ENCODE measurements at places on chromosomes 2 and 18.

- no peak for DNase-seq
Observed at GRCh38 chr2:8691859-8692437, 10.1 kb downstream of the ID2 start.

GRCh38 chr2:40430776-40431599 lies 20.9 kb downstream of the SLC8A1 start:
- no peak for DNase-seq

GRCh38 chr18:76376668-76377358 lies 118.2 kb downstream of the ZNF516 start:
- DNase-seq, result no peak

- DNase-seq, result no peak
Observed at GRCh38 chr18:61544178-61544577, 210.9 kb downstream of the CDH20 start.

DNA sequence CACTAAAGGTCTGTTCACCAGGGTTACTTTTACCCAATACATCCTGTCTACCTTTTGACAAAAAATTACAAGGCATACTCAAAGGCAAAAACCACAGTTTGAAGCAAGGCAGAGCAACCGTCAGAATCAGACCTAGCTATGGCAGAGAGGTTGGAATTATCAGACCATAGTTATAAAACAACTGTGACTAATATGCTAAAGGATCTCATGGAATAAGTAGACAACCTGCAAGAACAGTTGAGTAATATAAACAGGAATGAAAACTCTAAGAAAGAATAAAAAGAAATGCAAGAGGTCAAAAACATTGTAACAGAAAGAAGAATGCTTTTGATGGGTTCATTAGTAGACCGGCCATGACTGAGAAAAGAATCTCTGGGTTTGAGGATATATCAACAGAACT lies 318.8 kb upstream of the KCNH7 start:
- no peak for DNase-seq

DNA sequence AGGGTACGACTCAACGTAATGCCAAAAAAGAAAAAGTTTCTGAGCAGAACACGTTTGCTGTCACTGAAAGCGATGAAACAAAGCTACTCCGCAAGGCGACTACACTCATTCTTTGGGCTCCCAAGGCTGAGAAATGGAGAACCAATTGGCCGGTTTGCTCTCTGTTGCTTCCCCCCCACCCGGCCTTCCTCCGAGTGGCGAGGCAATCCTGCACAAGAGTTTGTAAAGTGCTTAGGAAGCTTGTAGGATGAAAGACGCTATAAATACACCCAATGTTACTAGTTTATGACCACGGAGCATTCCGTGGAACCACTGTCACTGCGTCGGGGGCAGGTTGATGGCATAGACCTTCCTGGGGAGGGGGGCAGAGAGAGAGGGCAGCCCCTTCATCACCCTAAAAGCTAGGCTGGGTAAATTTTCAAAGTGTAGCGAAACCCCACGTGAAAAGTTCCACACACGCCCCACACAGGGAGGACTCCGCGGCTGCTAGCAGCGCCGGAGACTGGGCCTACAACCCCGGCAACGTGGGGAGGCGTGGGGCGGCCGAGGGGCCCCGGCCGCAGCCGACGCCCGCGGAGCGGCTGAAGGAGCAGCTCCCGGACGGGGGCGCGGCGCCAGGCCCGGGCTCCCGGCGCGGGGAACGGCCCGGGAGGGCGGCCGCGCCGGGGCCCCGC lies 915 bp downstream of the CUL3 start:
- DNase-seq, result peak; percentile 51

GRCh38 chr18:56696966-56697365 lies 45.8 kb downstream of the WDR7 start:
- no peak for DNase-seq

- no peak for DNase-seq
Observed at GRCh38 chr18:25446972-25447371, 95.0 kb upstream of the ZNF521 start.

GRCh38 chr2:2877427-2877826 lies 500.2 kb downstream of the EIPR1 start:
- peak; percentile 79 for DNase-seq

DNA sequence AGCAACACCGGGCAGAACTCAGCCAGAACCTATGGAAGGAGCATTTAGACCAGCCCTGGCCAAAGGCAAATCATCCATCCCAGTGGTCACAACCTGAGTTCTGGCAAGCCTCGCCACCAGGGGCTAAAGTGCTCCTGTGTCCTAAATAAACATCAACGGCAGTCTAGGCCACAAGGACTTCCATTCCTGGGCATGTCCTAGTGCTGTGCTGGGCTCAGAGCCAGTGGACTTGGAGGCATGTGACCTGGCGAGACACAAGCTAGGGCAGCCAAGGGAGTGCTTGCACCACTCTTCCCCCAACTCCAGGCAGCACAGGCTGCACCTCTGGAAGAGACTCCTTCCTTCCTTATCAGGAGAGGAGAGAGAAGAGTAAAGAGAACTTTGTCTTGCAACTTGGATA lies 69.0 kb downstream of the ST6GAL2 start:
- no peak for DNase-seq

DNA sequence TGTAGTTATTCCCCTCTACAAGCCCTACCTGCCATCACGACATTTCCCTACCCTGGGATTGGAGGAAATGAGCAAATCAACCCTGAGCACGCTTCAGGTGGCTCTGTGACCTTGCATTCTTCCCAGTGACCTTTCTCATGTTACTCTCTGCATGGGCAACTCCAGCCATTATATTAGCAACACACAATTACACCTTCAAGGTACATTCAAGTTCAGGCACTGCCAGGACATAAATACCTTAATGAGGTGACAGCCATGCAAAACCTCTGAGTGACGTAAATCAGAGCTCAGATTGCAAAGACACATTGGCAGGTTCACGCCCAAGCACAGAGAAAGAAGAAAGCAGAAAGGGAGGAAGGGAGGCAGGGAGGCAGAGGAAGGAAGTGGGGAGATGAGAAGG lies 68.7 kb upstream of the ALK start:
- no peak for DNase-seq

- peak; percentile 55 for DNase-seq
Observed at GRCh38 chr2:66134138-66134701, 300.7 kb upstream of the MEIS1 start.

GRCh38 chr18:21391074-21391673 lies 149.1 kb downstream of the GREB1L start:
- no peak for DNase-seq

GRCh38 chr2:19569300-19569791 lies 210.9 kb upstream of the OSR1 start:
- DNase-seq, result no peak

GRCh38 chr2:19369341-19369955 lies 11.0 kb upstream of the OSR1 start:
- DNase-seq, result no peak

GRCh38 chr2:105796131-105796638 lies 51.5 kb downstream of the NCK2 start:
- DNase-seq, result no peak

- peak; percentile 94 for DNase-seq
Observed at GRCh38 chr2:170409164-170409535, 231.2 kb downstream of the MYO3B start.

- peak; percentile 59 for DNase-seq
Observed at GRCh38 chr2:96407041-96407918, 71.7 kb downstream of the NCAPH start.

- no peak for DNase-seq
Observed at GRCh38 chr18:79136742-79137141, 67.5 kb downstream of the ATP9B start.

- DNase-seq, result no peak
Observed at GRCh38 chr2:135037831-135038230, 9.4 kb downstream of the MAP3K19 start.

DNA sequence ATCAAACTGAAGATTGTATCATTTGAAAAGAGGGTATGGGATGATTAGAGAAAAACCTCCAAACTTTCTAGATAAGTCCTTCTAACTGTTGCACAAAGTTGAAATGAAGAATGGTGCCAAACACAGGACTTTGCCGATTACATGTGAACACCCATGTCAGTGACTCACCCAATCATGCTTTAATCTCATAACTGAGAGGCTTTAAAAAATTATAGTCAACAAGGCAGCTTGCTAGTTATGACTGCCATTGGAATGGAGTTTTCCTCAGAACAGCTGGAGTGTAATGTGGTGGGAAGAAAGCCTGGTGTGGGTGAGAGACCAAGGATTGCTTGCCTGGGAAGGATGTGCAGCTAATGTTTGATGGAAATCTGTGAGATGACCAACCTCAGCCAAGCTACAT lies 98.2 kb upstream of the ALPP start:
- DNase-seq, result no peak

- no peak for DNase-seq
Observed at GRCh38 chr2:232983669-232984140, 29.4 kb downstream of the NGEF start.

- DNase-seq, result no peak
Observed at GRCh38 chr2:3516831-3517230, 2.5 kb downstream of the ADI1 start.

DNA sequence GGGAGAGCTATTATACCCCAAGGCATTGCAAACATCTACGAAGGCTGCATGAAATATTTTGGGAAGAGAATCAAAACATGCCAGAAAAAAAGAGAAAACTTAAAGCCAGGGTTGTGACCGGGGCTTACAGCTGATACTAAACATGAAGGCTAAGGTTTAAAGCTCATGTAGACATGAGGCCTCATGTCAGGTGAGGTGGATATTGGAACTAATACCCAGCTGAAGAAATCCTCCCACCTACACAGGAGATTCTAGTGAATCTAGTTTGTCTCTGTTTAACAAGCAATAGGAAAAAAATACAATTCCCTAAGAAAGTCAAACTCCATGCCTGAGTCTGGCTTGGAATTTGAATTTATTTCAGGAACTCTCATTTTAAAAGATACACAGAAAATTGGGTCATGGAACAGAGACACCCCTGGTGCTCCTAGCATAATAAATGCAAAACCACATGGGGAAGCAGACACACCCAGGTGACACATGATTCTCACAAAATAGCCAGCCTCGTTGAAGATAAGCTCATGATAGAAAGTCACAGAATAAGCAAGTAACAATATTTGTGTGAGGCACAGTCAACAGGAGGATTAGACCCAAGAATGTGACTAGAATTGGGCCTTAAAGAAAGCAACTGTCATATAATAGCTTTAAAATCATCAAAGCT lies 42.2 kb downstream of the UPP2 start:
- DNase-seq, result no peak

- DNase-seq, result no peak
Observed at GRCh38 chr18:45361125-45361851, 254.0 kb upstream of the SLC14A2 start.

GRCh38 chr2:201643216-201643890 lies at the start of gene TMEM237:
Gene TMEM237, minus strand, starts transcription at chr2:201643503. Its CDS starts 103 bp downstream, at chr2:201643400.
- DNase-seq, result no peak

- DNase-seq, result no peak
Observed at GRCh38 chr2:206154197-206154596, 5.0 kb downstream of the NDUFS1 start.

- DNase-seq, result no peak
Observed at GRCh38 chr2:124149571-124149970, 124.5 kb downstream of the CNTNAP5 start.

DNA sequence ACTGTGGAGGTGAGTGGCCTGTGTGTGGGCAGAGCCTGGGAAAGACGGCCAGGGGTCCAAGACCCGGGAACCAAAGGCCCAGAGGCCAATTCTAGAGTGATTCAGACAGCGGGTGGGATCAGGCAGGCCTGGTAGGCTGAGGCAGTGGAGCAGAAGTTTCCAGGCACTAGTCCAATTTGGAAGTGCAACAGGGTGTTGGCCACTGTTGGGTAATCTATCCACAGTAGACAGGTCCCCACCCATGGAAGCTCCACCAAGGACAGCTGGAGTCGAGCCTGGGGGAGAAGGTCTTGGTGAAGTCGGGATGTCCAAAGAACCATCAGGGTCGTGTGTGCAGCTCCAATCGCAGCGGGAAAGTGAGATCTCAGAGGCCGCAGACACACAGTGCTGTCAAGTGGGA lies 125.8 kb upstream of the COPS8 start:
- no peak for DNase-seq

DNA sequence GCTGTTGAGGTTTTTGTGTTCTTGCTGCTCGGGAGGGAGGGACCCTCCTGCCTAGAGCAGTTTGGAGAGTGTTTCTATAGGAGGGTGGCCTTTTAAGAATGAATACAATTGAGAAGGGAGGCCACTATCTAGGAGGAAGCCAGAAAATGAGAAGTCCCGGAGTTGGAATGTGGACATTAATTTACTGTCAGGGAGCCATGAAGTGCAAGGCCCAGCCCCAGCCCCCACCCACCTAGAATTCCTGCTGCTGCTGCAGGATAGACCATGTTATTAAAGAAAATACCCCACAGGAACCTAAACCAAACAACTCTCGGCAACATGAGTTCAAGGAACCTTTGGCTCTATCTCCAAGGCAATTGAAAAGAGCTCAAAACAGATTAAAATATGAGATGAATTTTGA lies 46.0 kb downstream of the ZBTB7C start:
- DNase-seq, result no peak

GRCh38 chr2:120589771-120590608 lies 145.7 kb upstream of the GLI2 start:
- DNase-seq, result no peak

- no peak for DNase-seq
Observed at GRCh38 chr18:62330650-62331049, 5.5 kb downstream of the TNFRSF11A start.

- no peak for DNase-seq
Observed at GRCh38 chr2:122029456-122029855, 274.0 kb downstream of the TSN start.

GRCh38 chr2:177275040-177275742 lies 10.7 kb upstream of the NFE2L2 start:
- no peak for DNase-seq

DNA sequence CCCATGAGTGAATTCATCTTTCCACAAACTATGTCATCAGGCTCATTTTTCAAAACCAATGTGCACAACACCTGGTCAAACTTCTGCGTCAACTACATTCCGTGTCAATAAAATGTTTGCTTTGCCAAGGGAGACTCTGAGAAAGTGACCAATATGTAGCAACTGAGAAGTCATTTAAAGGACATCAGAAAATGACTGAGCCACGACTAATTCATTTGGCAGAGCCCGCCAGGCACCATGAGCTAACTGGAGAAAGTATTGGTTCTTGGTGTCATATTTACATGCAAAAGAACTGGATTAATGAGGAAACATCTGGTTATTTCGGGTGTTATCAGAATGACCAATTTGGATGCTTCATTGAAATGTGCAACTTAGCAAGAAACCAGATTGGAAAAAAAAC lies 7.2 kb downstream of the RND3 start:
- DNase-seq, result no peak

- DNase-seq, result no peak
Observed at GRCh38 chr2:69242651-69243051, 144.4 kb downstream of the GFPT1 start.

DNA sequence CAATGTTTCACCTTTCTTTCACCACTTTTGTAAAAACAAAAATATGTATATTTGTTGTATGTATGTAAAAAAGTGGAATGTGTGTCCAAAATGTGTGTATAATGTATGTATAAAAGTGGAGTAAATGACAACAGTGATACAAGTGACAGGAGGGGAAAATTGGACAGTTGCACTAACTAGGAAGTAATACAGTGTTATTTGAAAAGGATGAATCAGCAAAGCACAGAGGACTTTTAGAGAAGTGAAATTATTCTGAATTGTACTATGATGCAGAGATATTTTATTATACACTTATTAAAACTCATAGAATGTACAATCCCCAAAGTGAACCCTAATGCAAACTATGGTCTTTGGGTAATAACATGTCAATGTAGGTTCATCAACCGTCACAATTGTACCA lies 331.3 kb upstream of the CNTNAP5 start:
- DNase-seq, result no peak
